ENCODE measurements at places on chromosomes 7 and 10. TPM values are rescaled to one million over a fixed set of nuclear protein-coding genes. Genes with fewer than 3 reads are reported as not detected.

GRCh38 chr7:158861004-158861787 is 4.8 kb downstream of the DYNC2I1 start:
- no peak for DNase-seq

DNA sequence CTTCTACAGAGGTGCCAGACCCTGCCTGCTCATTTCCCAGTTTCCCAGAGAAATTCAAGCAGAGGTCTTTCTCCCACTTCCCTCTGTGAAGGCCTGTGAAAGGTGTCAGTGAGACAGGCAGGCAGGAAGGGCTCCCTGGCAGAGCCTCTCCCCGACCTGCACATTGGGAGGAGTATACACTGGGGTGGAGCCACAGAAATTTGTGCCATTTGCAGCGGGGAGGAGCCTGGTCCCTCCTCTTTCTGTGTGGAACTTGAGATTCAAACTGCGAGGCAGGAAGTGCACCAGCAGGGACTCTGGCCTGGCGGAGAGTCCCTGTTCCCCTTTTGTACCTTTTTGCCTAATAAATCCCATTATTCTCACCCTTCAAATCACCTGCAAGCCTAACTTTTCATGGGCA is 54.6 kb upstream of the OPN4 start:
- no peak for DNase-seq

GRCh38 chr10:22244001-22244400 is 26.2 kb upstream of the EBLN1 start:
- no peak for DNase-seq

Gene PRPS1L1
- not detected for total RNA-seq

Gene ORAI2
- total RNA-seq: 29.1 TPM

Gene CTTNBP2
- 0.05 TPM for total RNA-seq

- no peak for DNase-seq
These were observed 85.4 kb upstream of the PRR15 start for GRCh38 chr7:29478226-29478625.

Gene PNLIPRP3
- total RNA-seq: not detected

DNA sequence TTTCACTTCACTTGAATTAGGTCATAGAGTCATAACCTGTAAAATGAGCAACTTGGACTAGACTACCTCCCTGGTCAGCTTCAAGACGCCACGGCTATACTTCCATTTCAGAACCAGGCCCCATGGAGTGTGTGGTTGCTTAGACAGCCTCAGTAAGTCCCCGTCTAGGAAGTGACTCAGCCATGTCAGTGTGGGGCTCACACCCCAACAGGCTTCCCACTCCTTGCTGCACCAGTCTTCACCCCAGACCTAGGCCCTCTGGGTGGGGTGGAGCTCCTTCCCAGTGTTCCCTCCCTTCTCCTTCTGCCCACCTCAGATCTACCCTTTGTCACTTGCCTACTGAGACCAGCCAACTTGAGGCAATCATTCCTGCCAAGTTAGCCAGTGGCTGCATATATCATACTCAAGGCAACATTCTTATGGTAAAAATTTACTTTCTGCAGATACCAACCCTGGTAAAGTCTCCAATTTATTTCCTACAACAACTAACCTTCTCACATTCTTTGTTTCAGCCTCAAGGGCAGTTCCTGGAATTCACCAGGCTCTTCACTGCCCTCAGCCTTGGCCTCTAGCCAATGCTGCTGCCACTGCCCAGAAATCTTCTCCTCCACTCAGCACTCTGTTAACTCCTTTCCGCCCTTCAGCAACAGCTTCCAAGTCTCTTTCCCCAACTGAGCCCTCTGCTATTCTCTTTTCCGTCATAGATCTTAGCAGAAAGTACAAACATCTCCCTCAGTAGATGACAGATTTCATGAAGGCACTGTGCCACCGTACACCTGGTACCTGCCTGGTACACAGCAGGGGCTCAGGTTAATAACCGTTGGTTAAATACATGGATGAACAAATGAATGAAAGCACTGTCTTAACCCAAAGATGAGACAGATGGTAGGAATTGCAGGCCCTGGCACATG is 31.3 kb upstream of the ZNRF2 start:
- DNase-seq: no peak

DNA sequence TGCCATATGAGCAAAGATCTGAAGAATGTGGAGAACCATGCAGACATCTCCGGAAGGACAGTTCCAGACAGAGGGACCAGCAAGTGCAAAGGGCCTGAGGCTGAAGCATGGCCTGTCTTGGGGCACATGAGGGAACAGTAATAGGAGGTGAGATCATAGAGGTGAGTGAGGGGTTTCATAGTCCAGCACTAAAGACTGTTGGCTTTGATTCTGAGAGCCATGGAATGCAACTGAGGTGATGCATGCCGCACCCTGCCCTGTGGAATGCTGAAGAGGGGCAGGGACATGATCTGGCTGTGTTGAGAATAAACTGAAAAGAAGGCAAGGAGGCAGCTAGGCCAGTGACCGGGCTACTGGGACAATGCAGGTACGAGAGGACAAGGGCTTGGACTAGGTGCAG is 253.1 kb upstream of the KLF14 start:
- DNase-seq: no peak

Gene CHAT
- not detected for total RNA-seq

- DNase-seq: no peak
These were observed 52.0 kb downstream of the C10orf90 start for GRCh38 chr10:126618466-126618865.

DNA sequence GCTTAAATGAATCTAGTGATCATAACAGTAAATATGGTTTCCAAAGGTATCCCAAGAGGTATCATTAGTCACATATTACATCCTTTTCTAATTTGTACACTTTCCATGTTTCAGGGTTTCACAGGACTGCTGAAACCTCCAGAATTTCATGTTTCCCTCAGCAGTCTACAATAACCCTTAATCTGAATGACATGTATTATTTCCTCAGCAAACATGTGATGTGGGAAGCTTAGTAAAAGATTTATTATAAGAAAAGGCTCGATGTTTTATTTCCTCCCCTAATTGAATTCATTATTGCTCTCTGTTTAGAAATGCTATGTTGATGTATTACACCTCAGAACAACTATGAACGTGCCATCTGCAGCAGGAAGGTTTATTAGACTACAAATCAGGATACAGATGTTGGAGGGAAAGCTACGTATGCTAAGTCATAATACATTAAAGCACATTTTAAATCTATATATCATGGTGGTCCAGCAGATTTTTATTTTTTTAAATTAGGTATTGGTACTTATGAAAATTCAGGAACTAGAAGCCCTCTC is 52.5 kb upstream of the SKAP2 start:
- DNase-seq: no peak

DNA sequence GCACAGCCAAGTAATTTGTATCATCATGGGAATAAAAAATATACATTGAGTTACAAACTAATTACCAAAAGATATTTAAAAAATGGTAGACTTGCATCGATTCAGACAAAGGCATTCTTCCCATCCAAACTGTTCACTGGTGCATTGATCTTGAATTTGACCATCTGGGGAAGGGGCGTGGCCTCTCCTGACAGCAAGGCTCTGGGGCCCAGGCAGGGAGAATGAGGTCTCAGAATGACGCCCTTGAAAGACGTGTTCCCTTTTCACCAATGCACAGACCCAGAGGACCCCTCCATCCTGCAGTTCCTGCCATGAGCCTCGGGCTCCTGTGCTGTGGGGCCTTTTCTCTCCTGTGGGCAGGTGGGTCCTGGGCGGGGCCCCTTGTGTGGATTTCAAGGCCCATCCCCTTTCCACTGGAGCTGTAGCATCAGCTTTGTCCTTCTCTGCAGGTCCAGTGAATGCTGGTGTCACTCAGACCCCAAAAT is 91.1 kb upstream of the PRSS58 start:
- no peak for DNase-seq

DNA sequence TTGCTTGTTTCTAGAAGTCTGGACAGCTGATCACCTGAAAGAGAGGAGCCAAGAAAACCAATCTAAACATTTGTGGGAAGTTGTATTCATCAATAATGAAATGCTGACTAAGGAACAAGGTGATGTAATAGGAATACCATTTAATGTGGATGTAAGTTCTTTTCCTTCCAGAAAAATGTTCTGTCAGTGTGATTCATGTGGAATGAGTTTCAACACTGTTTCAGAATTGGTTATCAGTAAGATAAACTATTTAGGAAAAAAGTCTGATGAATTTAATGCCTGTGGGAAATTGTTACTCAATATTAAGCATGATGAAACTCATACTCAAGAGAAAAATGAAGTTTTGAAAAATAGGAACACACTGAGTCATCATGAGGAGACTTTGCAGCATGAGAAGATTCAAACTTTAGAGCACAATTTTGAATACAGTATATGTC is 39.8 kb upstream of the ZNF37A start:
- DNase-seq: no peak

Gene PWWP2B
- 10.2 TPM for total RNA-seq
